ENCODE measurements at places on chromosomes 1 and 21.

GRCh38 chr1:35386959-35387358 lies 118.5 kb downstream of the ZMYM4 start:
- no peak for DNase-seq

DNA sequence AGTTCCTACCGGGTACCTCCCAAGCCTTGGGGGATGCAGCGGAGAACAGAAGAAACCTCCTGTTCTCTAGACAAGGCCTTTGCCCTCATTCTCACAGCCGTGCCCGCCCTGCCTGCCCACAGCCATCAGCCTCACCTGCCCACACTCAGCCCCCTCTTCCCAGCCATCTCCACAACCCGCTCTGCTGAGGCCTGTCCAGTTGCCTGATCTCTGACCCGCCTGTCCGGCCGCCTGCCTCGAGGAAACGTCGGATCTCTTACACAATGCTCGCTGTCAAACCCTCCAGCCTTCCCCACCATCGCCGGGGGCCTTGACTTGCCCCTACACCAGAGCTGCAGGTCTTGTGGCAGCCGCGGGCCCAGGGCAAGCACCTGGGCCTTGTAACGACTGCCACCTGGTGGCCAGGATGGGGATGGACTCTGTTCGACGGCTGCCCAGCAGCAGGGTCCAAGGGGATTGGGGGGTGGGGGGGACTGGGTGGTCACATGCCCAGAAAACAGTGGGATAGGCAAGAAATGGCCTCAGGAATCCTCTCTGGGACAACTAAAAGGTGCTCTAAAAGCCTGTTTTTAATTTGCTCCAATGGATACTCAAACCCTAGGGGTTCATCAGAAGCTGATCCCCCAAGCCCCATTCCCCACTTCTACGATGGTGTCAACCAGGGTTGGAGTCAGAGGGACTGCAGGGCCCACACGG lies 31.0 kb downstream of the SLC45A1 start:
- DNase-seq = peak; percentile 71

DNA sequence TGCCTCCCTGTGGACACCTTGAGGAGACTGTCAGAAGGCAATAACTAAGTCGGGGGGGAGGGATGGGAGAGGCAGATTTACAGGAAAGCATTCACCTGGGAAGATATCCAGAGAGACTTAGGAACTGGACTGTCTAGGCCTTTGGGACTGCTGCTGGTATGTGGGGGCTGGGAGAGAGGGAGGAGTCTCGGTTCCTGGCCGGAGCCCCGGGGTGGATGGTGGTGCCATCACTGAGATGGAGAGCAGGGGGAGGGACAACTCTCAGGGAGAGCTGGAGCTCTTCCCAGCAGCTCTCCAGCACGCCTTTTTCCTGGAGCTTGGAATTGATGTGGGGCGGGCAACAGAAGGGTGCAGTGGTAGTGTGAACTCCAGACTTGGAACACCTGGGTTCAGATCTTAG lies 22.1 kb downstream of the PTPRF start:
- DNase-seq = peak; percentile 74

- DNase-seq = peak; percentile 73
These were observed 260.5 kb downstream of the PRDM2 start for GRCh38 chr1:13960375-13960987.

DNA sequence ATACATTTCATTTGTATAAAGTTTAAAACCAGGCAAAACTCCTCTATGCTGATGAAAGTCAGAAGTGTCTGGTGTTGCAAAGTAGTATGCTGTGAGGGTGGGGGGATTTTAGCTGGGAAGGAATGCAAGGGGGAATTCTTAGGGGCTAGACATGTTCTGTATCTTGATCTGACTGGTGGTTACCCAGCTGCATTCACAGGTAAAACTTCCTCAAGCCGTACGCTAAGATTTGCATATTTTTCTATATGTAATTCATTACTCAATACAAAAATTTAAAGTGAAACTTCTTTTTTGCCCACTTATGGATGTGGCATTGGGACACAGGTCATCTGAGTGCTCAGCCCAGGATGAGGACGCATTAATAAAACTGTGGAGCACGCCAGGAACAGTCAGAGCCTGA lies 323.3 kb downstream of the PAPPA2 start:
- DNase-seq = no peak

GRCh38 chr1:80919426-80919825 lies 881.3 kb upstream of the ADGRL2 start:
- DNase-seq = no peak

DNA sequence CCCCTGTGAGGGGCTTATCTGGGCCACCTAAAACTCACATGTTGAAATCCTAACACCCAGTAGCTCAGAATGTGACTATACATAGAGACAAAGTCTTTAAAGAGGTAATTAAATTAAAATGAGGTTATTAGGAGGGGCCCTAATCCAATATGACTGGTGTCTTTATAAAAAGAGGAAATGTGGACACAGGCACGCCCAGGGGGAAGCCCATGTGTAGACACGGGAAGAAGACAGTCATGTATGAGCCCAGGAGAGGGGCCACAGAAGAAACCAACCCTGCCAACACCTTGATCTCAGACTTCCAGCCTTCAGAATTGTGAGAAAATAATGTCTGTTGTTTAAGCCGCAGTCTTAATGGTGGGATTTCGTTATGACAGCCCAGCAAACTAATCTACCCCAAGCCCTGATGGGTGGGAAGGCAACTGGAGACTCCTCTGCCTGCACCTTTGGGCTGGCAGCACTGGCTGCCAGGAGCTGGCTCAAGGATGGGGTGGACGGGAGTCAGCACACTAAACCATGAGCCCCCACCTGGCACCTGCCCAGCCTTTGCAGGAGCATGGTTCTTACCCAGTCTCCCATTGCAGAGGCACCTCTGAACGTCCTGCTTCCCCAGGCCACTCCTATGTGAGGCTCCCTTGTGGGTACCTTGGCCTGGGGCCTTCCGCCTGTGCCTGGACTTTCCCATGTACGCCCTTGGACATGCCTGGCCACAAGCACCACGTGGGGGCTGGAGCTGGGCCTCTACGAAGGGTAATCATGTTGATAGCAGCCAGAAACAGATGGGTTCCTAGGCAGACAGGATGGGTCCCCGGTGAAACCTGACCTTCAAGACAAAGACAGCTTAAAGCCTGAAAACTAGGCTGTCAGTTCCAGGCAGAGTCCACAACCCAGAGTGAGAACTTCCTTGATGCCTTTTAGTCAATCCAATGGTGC lies 57.1 kb upstream of the DMRTB1 start:
- DNase-seq = no peak

DNA sequence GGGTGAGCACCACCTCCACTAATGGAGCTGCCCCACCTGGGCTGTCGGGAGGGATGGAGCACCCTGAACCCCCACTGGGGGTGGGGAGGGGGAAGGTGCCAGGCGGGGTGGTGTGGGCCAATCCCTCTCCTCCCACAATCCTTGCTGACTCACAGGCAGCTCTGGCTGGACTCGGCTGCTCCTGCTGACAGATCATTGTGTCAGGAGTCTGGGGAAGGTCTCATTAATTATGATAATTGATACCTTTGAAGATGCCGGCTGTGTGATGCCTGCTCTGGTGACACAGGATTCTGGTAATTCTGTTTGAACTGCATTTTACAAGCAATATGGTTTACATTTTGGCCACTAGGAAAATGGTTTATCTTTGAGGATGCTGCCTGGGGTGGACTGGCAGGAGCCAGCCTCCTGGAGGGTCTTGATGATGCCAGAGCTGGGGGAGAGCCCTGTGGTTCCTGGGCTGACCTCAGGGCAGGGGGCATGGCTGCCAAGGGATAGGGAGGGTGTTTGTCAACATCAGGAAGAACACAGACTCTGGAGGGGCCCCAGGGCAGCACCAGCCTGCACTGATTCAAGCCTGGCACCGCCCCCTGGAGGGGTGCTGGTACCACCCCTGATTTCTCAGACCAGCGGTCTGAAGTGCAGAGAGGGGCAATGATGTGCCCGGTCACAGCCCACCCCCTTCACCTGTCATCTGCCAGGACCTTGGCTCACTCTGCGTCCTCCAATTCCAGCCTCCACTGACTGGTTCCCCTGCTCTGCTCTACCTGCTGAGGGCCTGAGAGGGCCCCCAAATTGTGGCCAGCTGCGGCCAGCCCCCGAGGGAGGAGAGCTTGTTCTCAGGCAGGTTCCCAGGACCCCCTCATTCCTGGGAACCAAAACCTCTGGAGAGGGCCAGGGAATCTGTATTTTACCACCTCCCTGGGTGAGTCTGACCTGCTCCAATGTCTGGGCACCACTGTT lies 338.8 kb downstream of the MATN1 start:
- no peak for DNase-seq

- no peak for DNase-seq
These were observed 364.0 kb downstream of the OLFM3 start for GRCh38 chr1:101632548-101633272.

- no peak for DNase-seq
These were observed 83.5 kb downstream of the KCTD3 start for GRCh38 chr1:215650446-215651149.

- no peak for DNase-seq
These were observed 68.6 kb upstream of the VAV3 start for GRCh38 chr1:108033550-108033951.

- DNase-seq = no peak
These were observed 3.2 kb downstream of the DISP3 start for GRCh38 chr1:11482198-11482597.

DNA sequence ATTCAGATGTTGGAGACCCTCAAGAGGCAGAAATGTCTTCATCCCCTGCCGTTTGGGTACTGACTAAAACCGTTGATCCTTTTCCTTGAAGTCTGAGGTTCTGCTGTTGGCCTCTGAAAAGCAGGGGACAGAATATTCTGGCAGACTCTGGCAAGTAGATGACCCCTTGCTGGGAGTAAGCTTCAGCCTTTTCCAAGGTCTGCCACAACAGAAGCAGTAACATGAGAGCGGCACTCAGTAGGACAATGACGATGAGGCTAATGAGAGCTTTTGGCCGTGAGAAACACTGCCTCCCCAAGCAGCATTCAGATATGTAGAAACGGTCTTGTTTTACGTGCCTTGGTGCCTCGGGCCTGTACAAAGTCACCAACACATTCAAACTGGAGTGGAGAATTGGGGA lies 143.7 kb downstream of the ST6GALNAC5 start:
- no peak for DNase-seq

DNA sequence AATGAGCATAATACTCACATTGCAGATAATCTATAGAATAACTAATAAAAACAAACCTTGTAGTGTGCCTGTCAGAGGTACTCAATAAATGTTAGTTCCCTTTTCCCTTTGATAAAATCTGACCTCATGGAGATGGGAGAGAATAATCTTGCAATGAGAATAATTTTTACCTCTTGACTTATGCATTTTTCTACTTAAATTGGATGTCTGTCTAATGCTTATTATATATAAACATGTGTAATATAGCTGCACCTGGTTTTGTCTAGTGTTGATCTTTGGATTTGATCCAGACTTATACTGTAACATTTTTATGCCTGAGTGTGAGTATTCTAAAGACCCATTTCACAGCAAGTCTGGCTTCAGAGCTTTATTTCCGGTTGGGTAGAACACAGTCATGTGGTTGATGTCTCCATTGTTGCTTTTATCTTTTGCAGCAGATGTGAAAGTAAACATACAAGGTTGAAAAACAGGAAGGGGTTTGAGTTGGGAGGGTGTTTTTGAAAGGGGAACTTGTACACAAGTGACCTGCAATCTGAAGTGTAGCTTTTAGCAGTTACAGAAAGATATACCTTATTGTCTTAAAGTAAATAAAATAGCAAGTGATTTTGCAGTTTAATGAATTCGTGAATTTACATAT lies 12.4 kb downstream of the EPB41 start:
- DNase-seq = no peak

DNA sequence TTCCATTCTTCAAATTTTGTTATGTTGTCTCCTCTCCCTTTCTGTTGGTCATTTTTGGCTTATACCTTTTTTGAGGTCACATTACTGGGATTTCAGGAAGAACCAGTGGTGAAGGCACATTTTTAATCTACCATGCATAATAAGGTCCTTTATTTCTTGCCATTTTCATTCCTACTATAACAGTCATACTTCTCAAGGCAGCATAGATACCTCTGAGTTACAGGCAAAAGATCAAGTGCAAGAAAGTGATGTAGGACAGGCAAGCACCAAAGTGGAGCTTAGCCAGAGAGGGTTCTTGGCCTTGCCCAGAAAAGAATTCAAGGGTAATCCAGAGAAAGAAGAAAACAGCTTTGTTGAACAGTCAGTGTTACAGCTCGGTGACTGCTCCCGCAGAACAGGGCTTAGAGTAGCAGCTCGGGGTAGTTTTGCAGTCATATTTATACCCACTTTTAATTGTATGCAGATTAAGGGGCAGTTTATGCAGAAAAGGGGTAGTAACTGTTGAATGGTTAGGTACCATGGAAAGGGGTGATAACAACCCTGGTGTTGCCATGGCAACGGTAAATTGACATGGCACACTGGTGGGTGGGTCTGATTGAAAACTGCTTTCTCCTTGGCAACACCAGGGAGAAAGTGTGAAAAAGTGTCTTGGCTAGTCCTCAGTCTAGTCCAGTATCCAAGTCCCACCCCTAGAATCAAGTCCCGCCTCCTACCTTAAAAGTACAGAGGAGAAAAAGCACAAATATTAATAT lies 39.6 kb upstream of the DOCK7 start:
- no peak for DNase-seq

GRCh38 chr21:32334980-32335531 lies 36.4 kb downstream of the MRAP start:
- DNase-seq = no peak

DNA sequence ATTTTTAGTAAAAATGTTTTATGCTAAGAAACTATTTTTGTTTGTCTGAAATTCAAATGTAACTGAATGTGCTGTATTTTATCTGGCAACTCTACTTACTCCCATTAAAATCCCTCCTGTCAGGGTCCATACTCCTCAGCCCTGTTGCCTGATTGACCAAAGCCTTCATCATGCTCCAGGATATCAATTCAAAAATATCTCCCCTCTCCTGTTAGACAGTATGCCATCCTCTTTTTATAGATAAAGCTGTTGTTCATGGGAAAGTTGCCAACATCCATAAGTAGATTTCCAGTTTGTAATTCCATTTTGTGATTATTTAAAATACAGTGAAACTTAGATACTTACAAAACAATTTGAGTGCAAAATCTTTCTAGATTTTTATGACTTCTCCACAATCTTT lies 65.7 kb downstream of the DTL start:
- no peak for DNase-seq

Measured in transverse colon (tissue), 4 donors.